SW480 (cell line): ENCODE measurements at places on chromosomes 16 and 17.

GRCh38 chr17:77516902-77517301 is 376.1 kb downstream of the SEC14L1 start:
- peak; percentile 20 for DNase-seq

- no peak for DNase-seq
These were observed 4.3 kb upstream of the CAPN15 start for GRCh38 chr16:523097-523741.

GRCh38 chr17:73474370-73474988 is 162.7 kb upstream of the CDC42EP4 start:
- peak; percentile 83 for DNase-seq

DNA sequence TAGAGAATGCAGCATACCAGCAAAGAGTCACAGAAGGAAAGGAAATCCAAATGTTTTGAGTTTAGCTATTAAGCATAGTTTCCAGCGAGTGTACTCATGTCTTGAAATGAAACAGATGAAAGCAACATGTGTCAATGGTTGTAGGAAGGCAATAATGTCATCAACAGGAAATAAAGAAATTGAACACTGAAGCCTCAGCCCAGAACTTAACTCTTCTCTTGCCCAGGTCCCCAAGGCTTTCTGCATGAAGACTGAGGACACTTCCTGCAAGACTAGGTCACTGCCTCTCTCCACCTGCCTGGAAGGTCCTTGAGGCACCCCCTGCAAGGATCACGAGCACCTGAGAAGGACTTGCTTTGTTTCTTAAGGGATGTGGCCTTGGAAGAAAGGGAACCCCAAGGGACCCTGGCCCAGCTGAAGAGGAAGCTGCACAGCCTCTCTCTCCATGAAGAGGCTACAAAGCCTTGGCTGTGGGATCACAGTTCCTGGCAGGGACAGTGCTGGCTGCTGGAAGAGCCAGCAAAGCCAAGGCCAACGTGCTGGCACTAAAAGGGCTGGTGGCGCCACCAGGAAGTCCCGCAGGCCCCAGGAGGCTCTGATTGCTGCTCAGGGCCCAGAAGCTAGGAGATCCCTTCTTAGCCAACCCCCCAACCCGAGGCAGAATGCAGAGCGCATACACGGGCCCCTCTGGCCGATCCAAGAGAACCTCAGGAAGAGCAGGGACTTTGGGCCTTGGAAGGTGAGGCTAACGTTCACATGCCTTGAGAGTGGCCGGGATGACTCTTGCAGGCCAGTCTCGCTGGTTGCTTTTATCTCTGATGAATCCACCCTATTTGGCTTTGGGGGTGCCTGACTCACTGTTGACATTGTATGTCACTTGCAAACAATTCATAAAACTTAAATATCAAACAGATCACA is 23.4 kb upstream of the AXIN2 start:
- DNase-seq: peak; percentile 54

GRCh38 chr17:72561266-72561665 is 440.4 kb downstream of the SOX9 start:
- DNase-seq: no peak

GRCh38 chr17:41532947-41533570 is 5.0 kb upstream of the KRT19 start:
- DNase-seq: no peak

DNA sequence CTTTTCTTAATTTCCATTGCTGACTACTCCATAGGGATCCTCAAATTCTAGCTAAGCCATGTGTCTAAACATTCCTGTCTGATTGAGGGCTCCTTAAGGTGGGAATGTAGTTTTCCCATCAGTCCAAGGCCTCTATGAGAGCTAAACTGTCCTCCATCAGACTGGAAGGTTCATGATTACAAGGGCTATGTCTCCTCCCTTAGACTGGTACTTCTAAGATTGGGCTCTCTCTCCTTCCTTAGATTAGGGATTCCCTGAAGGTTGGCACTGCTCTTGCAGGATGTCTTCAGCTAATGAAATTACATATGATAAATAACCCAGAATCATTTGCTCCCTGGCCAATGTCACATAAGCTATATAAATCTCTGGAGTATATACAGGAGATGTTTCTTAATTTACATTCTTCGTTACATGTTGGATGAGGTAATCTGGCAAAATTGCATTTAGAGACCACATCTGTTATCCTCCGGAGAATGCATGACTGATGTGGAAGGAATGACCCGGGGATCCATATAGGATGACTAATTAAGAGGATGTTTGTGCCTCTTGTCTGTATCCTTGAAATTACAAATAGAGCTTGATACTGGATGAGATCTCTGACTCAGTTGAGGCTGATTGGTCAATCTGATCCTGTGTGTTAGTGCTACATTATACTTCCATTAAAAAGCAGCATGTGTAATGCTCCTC is 14.2 kb downstream of the B4GALNT2 start:
- peak; percentile 83 for DNase-seq

GRCh38 chr17:49730785-49731434 is 23.1 kb upstream of the SLC35B1 start:
- no peak for DNase-seq
